ENCODE measurements at places on chromosomes 2 and 18.

GRCh38 chr2:67993329-67993728 is 69.5 kb downstream of the C1D start:
- DNase-seq: no peak

GRCh38 chr2:108942888-108943287 is 46.1 kb downstream of the EDAR start:
- no peak for DNase-seq

DNA sequence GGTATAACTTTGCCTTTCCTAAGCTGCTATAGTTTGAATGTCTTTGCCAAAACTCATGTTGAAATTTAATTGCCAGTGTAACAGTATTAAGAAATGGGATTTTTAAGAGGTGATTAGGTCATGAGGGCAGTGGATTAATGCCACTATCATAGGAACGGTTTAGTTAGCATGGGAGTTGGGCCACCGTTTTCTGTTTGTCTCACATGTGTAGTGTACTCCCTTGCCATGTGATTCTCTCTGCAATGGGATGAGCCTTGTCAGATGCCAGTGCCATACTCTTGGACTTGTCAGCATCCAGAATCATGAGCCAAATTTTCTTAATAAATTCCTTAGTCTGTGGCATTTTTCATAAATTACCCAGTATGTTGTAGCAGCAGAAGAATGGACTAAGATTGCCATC is 388.9 kb upstream of the RGPD4 start:
- DNase-seq: no peak

DNA sequence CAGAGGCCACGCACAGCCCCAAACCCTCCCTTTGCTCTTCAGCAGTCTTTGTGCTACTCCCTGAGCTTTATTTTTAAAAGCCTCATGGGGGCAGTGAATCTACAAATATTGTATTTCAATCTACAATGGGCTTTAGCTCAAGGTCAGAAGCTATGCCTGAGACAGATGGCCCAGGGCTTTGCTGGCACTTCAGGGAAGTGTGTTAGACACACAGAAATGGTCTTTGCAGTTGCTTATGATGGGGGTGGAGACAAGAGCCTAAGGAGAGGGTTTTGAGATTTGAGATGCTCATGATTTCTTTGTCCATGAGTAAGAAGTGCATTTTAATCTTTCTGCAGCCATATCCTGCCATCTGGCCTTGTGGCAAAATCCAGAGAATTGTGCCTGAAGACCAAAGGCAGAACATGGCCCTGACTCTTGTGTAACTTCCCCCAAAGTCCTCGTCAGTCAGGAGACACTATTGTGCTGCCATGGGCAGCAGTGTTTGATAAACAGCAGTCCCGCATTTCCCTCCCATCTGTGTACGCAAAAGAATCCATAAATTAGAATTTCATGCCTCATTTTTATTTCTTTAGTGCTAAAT is 92.6 kb downstream of the VAPA start:
- no peak for DNase-seq

- DNase-seq: no peak
Measured at GRCh38 chr2:217396586-217396985, 536.7 kb upstream of the TNP1 start.

DNA sequence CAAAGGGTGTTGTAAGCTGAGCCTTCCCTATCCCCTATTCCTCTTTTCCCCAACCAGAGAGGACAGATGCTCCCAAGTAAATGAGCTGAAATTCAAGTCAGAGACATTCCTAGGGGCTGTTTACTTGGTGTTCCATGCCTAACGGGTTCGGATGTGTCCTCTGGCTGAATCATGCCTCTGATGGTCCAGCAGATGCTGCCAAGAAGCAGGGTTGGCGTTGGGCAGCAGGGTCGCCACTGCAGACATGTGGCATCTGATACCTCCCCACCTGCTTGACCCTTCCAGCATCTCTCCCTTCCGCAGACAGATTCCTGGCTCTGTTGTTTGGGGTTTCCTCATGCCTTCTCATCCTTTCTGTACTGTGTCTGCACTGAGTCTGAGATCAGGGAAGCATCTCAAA is 108.3 kb downstream of the HNRNPLL start:
- no peak for DNase-seq

- DNase-seq: no peak
Measured at GRCh38 chr2:160564591-160564990, 71.0 kb upstream of the RBMS1 start.

GRCh38 chr2:216478151-216478550 is 20.5 kb upstream of the RPL37A start:
- no peak for DNase-seq

DNA sequence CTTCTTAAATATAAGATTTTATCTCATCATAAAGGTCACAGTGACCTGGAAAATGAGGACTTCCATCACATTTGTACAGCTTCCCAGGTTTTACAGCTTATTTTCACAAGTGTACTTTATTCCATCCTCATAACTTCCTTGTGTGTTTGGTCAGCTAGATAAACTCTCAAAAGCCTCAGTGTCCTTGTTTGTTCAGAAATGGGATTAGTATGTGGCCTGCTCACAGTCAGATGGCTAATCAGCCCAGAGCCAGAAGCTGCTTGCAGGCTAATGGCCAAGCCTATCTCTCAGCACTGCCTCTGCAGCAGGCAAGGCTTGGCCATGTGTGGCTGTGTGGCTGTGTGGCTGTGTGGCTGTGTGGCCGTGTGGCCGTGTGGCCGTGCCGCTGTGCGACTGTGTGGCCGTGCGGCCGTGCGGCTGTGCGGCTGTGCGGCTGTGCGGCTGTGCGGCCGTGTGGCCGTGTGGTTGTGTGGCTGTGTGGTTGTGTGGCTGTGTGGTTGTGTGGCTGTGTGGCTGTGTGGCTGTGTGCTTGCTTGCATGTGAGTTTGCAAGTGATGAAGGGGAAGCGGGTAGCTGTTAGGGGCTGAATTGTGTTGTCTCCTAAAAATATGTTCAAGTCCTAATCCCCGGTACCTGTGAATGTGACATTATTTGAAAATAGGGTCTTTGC is 233.0 kb upstream of the TNP1 start:
- DNase-seq: no peak

DNA sequence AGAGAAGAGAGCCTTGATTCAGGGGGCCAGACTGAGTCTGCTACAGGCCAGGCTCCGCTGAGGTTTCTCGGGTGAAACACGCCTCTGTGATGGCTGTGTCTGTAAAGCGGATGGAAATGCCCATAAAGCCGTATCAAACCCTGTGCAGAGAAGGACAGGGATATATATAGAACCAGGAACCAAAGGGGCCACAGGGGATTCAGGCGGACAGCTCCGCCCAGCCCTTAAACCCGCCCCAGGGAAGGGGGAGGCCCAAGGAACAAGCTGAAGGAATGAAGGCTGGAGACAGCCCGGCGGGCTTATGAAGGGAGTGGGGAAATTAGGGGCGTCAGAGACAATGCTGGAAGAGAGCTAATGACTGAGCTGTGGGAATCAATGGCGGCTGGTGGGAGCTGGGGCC is 42.1 kb downstream of the NHEJ1 start:
- no peak for DNase-seq

DNA sequence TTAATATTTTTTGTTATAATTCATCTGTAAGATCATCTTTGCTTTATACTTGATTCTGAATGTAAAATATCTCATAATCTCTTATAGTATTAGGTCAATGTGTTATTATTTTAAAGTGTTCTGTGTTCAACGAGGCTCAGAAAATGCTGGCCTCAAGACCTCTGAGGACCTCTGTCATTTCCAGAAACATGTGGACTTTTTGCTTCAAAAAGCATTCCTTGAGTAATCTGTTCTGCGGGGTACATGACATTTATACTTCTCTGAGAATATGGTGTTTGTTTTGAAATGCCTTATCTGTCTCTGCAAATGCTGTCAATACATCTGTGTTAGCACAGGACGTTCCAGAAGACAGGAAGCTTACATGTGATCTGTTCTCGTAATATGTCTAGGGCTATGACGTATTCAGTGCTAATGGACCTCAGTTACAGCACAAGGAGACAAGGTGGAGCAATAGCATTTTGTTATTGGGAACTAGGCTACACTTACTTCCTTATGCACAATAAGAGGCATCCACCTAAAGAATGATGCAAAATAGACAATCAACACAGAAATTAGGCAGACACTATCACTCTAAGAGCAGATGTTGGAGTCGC is 37.6 kb upstream of the IL1RL1 start:
- no peak for DNase-seq

GRCh38 chr2:98634406-98635092 is 26.2 kb downstream of the UNC50 start:
- DNase-seq: no peak

- no peak for DNase-seq
Measured at GRCh38 chr2:238938401-238939055, 90.6 kb downstream of the TWIST2 start.

DNA sequence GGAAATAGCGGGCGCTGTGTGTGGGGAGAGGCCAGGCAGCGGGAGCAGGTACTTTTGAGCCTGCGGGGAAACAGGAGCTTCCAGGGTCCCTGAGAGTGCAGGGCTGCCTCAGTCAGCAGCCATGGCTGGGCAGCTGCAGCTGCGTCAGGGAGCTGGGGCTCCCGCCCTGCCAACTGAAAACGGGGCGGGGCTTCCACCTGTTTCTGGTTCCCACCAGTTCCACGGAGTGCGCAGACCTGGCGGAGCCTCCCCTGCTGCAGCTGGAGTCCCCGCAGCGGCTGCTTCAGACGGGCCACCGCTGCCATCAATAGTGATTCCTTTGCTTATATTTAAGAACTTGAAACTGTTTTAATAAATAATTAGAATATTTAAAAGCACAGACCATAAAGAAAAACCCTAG is 30.6 kb upstream of the RPRM start:
- DNase-seq: no peak

DNA sequence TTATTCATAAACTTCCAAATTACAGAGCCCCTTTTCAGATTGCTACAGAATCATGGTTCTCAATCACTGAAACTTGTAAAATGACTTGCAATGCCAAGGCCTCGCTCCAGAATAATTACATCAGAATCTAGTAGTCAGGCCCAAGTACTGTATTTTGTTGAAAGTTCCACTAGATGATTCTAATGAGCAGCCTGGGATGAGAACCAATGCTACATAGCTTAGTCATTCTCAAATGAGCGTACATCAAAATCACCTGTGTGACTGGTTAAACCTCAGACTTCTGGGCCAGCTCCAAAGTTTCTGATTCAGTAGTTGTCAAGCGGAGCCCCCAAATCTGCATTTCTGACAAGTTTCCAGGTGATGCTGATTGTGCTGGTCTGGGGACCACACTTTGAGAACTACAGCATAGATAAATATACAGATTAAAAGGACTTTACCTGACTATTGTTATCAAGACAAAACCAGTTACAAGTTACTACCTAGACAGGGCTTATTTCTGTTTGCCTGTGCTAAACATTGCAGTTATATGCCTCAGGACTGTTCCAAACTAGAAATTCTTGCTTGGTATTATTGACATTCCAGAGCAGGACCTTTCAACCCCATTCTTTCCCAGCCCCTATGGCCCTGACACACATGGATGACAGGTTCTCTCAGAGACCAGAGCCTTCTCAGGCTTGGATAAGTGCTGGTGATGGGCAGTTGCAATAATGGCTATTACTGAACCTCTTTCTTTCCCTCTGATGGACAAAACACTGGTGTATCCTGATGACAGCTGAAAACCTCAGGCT is 83.1 kb downstream of the UPP2 start:
- DNase-seq: no peak

DNA sequence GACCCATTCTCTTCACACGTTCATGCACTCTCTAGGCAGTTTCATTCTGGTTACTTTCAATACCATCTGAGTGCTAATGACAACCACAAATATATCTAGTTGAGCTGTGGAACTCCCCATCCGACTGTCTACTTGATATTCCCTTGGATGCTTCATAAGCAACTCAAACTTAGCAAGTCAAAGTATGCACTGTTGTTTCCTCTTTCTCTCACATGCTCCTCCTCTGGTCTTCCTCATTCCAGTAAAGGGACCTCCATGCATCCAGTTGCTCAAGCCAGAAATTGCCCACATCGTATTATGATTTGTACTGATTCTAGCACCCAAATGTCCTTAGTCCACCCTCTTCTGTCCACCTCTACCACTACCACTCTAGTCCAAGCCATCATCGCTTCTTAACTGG is 22.3 kb downstream of the SEMA4F start:
- DNase-seq: no peak

- DNase-seq: no peak
Measured at GRCh38 chr2:143030127-143030526, 99.1 kb upstream of the ARHGAP15 start.

DNA sequence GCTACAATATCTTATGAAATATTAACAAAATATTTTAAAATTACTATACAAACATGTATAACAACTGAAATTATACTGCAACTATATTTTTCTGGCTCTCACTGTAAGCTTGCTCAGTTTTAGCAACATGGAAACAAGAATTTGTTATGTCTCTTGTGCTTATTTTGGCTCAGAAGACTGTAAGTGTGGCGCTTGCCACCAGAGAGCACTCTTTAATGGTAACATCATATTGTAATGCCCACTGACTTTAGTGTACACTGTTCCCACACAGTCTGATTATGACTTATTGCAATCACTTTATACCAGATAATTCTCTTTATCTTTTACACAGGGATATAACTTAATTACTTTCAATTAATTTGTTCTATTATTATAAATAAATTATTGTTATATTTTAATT is 1500.6 kb upstream of the TMEFF2 start:
- DNase-seq: no peak

- no peak for DNase-seq
Measured at GRCh38 chr2:235654103-235654813, 160.4 kb downstream of the AGAP1 start.

DNA sequence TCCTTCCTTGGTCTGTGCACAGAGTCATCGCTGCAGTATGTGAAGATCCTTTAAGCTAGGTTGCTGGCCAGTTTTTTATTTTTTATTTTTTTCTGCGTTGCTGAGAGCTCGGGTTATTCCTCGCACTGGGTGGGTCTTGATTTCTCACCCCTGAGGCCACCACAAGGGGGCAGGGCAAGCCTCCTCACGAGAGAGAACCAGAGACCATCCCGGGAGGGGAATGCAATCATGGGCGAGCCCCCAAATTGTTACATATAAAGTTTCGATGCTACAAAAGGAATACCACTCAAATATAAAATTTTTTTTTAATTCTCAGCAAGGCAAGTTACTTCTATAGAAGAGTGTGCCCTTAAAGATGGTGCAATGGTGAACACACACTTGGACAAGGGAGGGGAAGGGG is 24.9 kb downstream of the HTR2B start:
- no peak for DNase-seq

- DNase-seq: no peak
Measured at GRCh38 chr18:6280211-6280743, 134.4 kb downstream of the L3MBTL4 start.

GRCh38 chr18:6487968-6488367 is 73.3 kb upstream of the L3MBTL4 start:
- no peak for DNase-seq

GRCh38 chr2:239791526-239792404 is 233.4 kb downstream of the NDUFA10 start:
- no peak for DNase-seq

GRCh38 chr2:173254659-173255058 is 100.0 kb upstream of the CDCA7 start:
- no peak for DNase-seq

- no peak for DNase-seq
Measured at GRCh38 chr18:36655930-36656329, 172.9 kb downstream of the TPGS2 start.

Data from GM20000 (cell line).